LHCN-M2 (cell line): ENCODE measurements at places on chromosomes 16 and 17.

DNA sequence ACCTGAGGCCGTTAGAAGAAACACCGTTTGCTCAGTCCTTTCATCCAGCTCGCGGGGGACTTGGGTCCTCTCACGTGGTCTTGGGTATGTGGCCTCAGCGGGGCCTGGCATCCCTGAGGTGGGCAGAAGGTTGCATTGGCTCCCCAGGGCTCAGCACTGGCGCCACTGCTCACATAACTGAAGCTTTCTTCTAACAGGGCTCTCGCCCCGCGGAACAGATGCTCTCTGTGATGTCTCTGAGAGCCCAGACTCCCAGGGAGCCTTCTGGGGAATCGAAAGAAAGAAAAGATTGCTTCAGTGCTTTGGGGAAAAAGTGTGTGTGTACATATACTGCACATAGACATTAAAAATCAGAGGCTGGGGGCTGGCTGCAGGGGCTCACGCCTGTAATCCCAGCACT lies 10.1 kb downstream of the MGRN1 start:
- DNase-seq: no peak

GRCh38 chr16:55302635-55303034 lies 21.4 kb upstream of the IRX6 start:
- no peak for DNase-seq

DNA sequence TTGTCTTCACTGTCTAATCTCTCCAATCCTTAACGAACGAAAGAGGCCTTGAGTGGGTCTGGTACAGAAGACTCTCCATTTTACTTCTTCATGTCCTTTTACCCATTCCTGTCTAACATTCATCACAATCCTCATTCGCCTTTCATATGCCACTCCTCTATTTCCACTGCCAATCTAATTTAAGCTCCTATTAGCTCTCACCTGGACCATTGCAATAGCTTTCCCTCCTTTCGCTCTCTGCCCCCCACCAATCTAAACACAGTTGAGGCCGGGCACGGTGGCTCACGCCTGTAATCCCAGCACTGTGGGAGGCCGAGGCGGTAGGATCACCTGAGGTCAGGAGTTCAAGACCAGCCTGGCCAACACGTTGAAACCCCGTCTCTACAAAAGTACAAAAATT lies 6.3 kb upstream of the SLFN14 start:
- no peak for DNase-seq

DNA sequence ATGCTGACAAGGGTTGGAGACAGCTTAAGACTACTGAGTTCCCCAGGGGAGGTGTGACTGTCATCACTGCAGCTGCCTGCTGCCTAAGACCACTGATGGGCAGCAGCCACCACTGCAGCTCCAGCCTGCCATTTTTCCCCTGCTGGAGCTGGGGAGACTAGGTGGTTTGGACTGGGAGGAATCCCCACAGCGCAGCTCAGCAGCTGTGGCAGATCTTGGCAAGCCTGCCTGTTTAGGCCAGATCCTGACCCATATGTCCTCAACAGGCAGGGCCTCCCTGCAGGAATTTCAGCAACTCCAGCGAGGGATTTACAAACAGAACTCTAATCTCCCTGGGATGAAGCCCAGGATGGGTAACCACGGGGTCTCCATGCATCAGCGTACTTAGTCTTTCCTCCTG lies 356.4 kb upstream of the TOM1L1 start:
- no peak for DNase-seq

- DNase-seq: no peak
These were observed 32.0 kb downstream of the CDH13 start for GRCh38 chr16:82658796-82659195.

DNA sequence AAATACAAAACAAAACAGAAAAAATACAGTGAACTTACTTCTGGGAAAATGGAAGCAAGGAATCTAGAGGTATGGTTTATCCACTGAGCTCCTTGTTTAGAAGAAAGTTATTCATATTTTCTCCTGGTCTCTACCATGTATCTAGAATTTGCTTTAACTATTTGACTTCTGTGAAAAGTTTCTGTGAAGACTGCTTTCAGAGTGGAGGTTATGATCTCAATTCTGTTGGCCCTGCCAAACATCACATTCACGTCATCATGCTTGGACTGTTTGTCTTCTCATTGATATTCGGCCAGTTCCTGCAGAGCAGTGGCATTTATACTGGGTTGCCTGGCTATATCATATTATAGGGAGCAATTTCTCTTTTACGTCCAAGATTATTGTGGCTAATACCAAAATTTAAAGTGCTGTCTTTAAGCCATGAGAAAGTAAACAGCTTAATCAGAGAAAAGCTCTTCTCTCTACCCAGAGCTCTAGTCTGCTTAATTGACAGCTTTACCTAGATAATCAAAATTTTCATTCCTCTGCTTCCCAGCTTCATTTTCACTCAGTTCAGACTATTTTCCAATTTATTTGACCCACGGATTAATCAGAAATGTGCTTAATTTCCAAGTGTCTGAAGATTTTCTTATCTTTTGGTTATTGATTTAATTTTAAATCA lies at the start of gene ABCA8:
Gene ABCA8, minus strand, starts transcription at position 212 of the 661 bp plus-strand sequence. CDS start 13,358 bp downstream, outside the sequence.
- no peak for DNase-seq

- peak; percentile 48 for DNase-seq
These were observed 105.4 kb downstream of the TRIM37 start for GRCh38 chr17:59001158-59001814.

GRCh38 chr17:81397314-81398175 lies 2.3 kb downstream of the BAHCC1 start:
- DNase-seq: peak; percentile 73

DNA sequence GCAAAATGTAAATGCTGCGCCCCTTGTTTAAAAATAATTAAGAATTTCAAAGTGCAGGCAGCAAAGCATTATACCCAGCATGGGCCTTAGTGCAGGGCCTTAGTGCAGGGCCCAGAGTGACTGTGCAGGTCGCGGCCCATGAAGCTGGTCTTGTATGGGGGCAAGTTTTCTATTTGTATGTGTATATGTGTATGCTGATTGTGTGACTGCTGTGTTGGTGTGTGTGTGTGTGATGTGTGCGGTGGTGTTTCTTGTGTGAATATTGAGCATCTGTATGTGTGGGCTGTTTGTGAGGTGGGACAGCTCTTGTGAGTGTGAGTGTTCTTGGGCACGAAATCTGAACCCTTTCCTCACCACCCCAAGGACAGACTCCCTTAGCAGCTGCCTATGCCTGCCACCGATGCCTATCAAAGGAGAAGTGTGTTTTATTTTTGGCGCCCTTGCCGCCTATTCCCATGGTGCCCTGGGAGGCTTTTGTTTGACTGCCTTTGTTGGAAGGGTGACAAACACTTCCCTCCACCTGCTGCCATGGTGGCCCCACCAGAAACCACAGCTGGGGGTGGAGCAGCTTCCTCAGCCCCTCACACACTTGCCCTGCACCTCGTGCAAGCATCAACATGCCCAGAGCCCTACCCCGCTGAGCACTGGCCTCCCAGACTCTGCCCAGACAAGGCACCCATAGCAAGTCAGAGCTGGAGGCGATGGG lies 18.0 kb downstream of the CCR7 start:
- DNase-seq: peak; percentile 97

DNA sequence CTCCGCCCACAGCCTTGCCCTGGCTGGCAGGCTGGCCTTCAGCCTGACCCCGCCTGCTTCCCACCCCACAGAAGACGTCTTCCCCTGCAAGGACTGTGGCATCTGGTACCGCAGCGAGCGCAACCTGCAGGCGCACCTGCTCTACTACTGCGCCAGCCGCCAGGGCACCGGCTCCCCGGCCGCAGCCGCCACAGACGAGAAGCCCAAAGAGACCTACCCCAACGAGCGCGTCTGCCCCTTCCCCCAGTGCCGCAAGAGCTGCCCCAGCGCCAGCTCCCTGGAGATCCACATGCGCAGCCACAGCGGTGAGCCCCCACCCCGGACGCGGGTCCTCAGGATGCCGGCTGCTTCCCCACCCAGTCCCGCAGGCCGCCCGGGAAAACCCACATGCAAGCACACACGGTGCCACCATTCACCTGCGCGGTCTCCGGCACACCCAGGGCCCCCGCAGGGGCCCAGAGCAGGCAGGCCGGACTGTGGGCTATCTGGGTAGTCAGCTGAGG lies 38.2 kb upstream of the ZC3H18 start:
- DNase-seq: no peak

DNA sequence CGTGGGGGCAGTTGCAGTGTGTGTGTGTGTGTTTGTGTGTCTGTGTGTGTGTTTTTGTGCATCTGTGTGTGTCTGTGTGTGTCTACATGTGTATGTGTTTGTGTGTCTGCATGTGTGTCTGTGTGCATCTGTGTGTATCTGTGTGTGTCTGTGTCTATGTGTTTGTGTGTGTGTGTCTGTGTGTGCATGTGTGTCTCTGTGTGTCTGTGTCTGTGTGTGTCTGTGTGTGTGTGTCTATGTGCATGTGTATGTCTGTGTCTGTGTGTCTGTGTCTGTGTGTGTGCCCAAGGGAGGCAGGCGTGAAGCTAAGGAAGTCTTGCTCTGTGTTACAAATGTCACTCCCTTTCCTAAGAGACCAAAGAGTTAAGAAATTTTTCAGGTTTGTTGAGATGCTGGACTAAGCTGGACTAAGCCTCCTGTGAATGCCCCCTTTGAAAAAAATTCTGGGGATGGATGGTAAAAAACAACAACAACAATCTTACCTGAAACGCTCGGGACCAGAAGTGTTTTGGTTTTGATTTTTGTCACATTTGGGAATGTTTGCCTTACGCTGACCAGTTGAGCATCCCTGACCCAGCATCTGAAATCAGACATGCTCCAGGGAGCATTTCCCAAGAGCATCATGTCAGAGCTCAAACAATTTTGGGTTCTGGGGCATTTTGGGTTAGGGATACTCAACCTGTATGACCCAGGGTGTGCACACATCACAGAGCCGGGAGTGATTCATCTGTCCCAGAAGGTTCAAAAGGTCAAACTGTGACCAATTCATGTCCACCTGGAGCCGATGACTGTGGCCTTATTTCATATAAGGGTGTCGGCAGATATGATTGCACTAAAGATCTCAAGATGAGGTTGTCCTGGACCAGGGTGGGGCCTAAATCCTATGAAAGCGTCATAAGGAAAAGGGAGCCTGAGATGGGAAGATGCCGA lies 48.6 kb upstream of the ZNF469 start:
- no peak for DNase-seq

DNA sequence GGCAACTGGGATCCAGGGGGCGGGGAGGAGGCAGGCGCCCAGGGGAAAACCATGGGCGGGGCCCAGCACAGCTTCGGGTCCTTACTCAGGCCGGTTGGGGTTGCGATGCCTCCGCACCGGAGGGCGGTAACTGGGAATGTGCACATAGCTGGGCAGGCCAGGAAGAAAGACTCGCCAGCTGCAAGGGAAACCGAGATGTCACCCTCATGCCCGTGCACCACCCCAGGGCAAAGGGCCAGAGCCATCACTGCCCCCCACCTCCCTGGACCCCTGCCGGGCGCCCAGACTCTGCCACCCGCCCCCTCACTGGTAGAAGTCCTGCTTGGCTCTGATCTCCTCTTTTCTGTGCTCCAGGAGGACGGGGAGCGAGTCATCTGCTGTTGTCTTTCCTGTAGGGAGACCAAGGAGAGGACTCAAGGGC lies 6.7 kb downstream of the ALOX12B start:
- DNase-seq: no peak

DNA sequence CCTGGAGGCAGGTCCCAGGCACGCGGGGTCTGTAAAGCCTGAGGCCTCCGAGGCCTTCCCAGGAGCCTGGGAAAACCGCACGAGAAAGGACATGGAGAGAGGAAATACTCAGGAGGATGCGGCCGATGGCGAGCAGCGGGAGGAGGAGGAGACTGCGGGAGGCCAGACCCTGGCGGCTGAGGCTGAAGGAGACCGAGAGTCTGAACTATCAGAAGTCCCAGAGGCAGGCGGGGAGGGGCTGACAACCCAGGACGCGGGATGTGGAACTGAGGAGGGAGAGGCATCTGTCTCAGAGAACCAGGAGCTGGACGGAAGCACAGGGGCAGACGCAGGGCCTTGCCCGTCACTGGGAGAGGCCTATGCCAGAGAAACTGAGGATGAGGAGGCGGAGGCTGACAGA lies 2.4 kb downstream of the APOBR start:
- DNase-seq: no peak

DNA sequence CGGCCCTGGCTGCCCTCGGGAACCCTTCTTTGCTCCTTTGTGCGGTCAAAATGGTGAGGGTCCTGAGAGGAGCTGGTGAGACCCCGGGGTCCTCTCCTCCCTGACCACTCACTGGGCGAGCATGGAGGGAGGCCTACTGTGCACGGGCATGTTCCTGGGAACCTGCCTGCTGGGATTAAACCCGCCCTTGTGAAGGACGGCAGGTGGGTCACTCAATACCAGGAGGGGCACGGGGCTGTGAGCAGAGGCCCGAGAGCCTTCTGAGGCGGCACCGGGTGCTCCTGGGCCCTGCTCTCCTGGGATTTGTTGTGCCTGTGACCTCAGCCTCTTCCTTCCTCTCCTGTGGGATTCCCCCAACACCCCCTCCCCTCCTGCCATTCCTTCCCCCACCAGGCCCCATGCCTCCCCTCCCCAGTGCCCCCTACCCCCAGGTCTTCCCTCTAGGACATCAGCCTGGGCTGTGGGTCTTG lies 19.7 kb downstream of the METRNL start:
- no peak for DNase-seq

DNA sequence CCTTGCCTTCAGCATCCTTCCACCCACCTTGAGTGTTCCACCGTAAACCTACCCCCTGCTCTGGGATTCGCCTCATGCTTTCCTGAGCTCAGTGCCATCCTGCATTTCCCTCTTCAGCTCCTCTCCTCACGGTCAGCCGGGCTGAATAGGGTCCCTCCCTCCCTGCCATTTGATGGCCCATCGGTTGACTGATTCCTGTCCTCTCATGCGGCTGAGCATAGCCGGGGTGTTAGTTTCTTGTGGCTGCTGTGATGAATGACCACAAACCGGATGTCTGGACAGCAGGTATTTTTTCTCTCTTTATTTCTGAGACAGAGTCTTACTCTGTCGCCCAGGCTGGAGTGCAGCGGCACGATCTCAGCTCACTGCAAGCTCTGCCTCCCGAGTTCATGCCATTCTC lies 44.1 kb upstream of the MGAT5B start:
- no peak for DNase-seq

GRCh38 chr16:77307426-77308162 lies 108.4 kb downstream of the SYCE1L start:
- DNase-seq: no peak

DNA sequence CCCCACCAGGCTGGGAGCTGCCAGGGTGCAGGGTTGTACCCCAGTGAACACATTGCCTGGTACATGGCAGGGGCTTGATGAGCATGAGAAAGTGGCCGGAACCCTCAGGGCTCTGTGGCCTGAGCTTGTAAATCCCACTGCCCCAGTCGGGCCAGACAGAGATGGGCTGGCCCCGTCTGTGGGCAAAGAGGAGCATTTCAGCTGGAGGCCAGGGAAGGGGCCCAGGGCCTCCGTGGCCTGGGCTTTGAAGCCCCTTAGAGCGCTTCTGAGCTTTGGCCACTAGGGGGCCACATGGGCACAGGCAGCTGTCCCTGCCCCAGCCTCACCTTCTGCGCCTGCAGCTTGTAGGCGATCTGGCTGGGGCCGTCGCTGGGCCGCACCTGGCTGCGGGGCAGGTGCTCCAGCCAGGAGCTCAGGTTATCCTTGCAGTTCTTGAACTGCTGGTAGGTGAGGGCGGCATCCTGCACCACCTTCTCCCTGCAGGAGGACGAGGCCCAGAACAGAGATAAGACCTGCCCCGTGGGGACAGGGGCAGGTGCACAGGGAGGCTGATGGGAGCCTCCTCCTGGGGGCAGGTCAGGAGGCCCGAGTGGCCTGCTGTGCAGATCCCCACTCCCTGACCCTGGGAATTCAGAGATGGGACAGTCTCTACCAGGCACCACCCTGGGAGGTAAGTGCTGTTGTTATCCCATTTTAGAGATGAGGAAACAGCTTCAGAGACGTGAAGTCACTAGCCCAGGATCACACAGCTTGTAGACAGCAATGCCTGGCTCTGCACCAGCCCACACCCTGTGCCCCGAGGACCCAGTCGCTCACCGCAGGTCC lies 12.8 kb downstream of the EVPL start:
- peak; percentile 38 for DNase-seq
